Central memory CD4-positive, alpha-beta T cell (primary cell): ENCODE measurements at places on chromosomes 7 and 10.
A peak's percentile ranks its signal among the peaks of the same experiment; 100 is the strongest.

DNA sequence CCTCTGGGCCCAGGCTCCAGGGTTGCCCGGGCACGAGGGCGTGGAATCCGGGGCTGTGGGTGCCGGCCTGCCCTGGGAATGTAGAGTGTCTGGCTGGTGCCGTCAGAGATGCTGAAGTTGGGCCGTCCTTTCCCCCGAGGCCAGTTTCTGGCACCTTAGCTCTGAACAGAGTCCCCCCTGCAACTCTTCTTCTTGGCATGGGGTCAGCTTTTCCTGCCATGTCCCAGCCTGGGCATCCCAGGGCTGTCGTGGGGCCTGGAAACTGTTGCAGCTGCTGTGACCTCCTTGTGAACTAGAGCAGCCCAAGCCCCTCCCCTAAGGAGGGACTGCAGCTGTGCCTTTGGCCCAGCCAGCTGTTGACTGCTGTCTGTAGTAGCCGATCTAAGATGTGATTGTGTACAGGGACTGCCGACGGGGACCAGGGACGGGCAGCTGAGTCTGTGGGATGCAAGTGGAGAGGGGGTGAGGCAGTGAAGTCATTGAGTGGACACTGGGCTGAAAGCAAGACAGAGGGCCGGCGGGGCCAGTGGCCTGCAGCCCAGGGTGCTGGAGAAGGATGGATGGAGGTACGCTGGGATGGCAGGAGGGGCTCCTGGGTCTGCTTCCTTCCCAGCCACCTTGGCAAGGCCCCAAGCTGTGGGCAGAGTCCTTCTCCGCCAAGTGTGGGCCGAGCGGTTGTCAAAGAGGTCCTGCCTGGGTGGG lies 35.8 kb downstream of the GBX1 start:
- no peak for DNase-seq

DNA sequence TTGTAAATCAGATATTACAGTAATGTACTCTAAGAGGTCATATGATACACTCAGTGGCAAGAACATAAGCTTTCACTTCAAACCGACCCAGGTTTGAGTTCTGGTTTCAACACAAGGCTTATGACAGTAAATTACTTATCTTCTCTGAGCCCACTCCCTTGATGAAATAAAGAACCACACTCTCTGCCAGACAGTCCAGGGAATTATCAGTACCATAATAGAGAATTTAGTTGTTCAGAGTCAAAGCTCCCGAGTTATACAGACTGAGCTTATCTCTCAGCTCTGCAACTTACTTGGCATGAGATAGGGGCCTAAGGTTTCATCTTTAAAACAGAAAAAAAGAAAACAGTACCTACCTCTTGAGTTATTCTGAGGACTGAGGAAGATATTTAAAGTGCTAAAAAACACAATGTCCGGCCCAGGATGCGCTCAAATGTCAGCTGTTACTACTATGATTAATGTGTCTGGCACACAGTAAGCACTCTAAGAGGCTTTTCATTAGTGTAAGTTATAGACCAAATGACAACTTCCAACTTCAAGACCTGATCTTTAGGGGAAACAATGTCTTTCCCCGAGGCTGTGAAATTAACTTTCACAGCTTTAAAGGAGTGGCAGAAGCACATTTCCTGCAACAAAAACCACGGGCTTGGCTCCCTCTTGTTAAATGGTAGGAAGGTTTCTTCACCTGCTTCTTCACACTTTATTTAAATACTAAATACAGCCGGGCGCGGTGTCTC lies 38.1 kb downstream of the UBE2H start:
- DNase-seq, result peak; percentile 1

DNA sequence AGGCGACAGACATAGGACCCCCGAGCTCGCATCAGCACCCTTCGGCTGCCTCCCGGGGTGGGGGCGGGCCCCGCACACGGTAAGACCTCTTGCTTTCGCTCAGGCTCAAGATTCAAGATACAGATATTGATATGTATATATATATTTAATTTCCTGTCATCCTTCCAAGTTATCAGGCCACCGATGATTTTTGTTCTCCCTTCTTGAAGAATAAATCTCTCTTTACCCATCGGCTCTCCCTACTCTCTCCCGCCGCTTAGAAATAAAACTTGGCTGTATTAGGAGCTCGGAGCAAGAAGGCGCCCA lies 603 bp downstream of the ADRA2A start:
- DNase-seq, result no peak

GRCh38 chr10:60663850-60664249 lies 114.4 kb upstream of the CDK1 start:
- no peak for DNase-seq

GRCh38 chr10:71367271-71367670 lies 29.4 kb upstream of the CDH23 start:
- DNase-seq, result no peak

- no peak for DNase-seq
These were observed 231.3 kb downstream of the MDFIC start for GRCh38 chr7:115153176-115153575.

- no peak for DNase-seq
These were observed 602.7 kb downstream of the ETV1 start for GRCh38 chr7:13386741-13387140.

GRCh38 chr7:131015657-131015958 lies 281.6 kb upstream of the KLF14 start:
- no peak for DNase-seq

- no peak for DNase-seq
These were observed 109.6 kb upstream of the ZWINT start for GRCh38 chr10:56470701-56471100.

DNA sequence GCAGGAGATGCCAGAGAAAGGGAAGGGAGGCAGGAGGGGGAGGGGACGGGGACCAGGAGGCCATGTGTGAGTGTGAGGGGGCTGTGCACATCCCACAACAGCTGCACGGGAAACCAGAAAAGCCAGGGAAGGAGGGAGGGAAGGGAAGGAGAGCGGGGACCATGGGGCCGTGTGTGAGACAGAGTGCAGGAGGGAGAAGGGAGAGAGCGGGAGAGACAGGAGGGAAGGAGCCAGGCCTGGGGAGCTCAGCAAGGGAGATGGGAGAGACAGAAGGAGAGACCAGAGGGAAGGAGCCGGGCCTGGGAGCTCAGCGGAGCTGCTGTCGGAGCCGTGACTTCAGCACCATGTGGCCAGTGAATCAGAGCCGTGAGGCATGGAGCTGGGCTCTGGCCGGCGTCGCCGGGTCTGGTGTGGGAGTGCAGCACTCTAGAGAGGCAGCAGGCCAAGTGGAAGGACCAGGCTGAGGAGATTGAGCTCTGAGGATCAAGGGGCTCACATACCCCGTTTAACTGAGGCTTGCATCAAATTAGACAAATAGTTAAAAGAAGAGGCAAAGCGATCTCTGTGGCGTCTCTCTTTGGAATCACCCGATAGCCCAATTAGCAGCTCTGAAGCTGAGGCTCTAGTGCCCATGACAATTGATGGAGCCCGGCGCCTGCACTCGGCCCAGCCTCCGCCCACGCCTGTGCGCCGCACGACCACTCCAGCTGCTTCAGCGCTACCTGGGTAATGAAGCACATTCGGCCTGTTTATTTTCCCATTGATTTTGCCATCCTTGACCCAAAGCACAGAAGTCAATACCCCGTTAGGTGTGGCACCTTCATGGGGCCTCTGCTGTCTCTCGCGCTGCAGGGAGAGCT lies 150.4 kb downstream of the MAD1L1 start:
- DNase-seq, result no peak

GRCh38 chr10:96305019-96305418 lies 785 bp downstream of the DNTT start:
- no peak for DNase-seq

DNA sequence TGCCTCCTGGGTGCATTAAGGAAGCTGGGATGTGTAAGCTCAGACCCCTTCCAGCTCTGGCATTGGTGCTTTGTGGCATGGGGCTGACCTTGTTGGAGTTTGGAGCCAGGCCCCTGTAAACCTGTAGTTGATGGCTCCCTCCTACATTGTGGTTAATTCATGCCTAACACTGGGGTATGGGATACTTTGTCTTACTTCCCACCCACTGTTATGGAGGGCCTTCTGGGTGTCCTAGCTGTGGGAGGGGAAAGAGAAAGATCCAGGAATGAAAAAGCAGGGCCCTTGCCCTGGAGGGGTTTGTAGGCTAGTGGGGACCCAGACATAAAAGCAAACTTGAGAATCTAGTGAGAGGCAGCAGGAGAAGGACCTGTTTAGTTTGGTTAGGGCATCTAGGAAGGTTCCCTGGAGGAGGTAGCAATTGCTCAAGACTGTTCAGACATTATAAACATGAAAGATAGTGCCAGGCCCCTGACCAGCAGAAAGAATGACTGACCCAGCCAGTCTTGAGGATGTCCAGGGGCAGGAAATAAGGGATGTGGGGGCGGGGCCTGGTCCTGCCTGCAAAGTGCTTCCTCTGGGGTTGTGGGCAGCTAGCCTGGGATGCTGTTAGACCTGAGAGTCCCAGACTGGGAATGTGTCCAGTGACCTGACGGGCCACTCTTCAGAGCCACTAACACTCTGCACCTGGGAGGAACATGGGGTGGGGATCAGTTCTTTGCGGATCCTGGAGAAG lies 6.6 kb downstream of the ADAMTS14 start:
- no peak for DNase-seq

DNA sequence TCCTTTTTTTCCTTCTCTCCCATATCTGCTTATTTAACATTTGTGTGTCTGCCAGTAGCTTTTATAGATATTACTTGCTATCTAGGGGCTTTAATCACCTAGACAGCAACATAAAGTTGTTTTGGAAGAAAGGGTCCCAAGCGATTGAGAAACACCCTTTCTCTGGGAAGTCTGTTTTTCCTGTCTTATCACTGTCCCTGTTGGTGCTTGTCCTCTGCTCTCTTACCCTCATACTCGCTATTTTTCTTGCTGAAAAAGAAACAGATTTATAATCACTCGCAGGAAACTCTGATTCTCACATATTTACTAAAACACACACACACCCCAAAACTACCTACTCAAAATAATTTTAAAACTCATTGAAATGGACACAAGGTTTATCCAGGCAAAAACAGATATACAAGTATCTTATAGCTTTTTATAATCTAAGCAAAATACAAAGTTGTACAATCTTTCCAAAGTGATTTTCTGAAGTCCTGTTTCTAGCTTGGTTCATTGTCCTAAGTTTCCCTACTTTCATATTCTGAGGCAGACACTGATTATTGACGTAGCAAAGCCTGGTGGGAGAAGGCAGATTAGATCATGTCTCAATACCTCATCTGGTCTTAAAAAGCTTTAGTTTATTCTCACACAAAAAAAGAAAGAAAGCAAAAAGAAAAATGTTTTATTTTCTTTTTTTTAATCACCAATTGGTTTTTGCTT lies 157.3 kb downstream of the CACNA2D1 start:
- no peak for DNase-seq

GRCh38 chr7:96303105-96303685 lies 18.7 kb downstream of the SLC25A13 start:
- DNase-seq, result no peak

- no peak for DNase-seq
These were observed 23.0 kb upstream of the SNX13 start for GRCh38 chr7:17963281-17963680.

DNA sequence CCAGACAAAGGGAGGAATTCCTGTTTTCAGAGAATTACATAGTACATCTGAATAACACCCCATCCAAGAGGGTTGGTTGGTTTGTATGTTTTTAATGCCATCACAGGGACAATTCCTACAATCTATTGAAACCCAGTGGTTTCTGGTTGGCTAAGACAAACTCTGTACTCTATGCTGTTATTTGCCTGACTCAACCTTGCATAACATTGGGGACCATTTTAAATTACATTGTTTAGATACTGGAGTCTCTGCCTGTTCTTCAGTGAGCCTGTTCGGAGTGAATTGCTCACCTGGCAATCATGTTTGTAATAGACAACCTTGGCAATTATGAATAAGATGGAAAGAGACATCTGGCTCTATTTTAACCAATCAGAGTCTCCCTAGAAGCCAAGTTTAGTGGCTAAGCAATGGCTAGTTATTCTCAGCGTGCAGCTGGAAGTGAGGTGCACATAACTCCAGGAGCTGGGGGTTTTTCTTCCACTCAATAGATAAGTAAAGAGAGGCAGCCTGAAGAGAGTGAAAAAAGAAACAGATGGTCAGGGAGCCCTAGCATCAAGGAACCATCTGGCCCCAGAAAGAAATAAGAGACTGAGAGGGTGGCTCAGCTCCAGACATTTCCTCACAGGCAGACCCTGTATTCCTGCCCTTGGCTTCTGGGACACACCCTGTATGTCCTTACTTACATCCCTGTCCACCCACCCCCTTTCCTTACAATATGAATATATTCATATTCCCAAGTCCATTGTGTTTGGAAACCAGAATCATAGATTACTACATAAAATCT lies 21.2 kb upstream of the SLC35G1 start:
- DNase-seq, result no peak

- DNase-seq, result no peak
These were observed 113.9 kb downstream of the ARHGAP22 start for GRCh38 chr10:48490946-48491345.

- DNase-seq, result no peak
These were observed 242.1 kb upstream of the PPP1R3A start for GRCh38 chr7:114160925-114161324.

DNA sequence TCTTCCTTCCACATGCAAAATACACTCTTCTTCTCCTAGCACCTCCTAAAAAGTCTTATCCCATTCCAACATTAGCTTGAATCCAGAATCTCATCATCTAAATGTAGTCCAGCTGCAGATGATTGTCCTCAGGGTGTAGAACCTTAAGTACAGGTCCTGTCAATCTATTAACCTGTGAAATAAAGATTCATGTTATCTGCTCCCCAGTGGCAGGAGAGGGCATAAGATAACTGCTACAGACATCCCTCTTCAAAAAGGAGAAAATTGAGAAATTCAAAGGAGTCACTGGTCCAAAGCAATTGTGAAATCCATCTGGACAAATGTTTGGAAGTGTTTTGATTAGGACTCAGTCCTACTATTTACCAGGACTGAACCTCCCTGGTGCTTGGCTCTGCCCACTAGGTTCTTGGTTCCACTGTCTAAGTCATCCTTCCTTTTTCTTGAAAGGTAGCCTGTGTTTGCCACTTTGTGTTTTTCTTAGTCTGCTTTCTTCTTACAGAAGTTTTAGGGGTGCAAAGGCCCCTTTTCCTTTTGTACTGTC lies 96.2 kb downstream of the ADD3 start:
- no peak for DNase-seq

GRCh38 chr7:155645662-155646061 lies 1.2 kb downstream of the RBM33 start:
- no peak for DNase-seq

DNA sequence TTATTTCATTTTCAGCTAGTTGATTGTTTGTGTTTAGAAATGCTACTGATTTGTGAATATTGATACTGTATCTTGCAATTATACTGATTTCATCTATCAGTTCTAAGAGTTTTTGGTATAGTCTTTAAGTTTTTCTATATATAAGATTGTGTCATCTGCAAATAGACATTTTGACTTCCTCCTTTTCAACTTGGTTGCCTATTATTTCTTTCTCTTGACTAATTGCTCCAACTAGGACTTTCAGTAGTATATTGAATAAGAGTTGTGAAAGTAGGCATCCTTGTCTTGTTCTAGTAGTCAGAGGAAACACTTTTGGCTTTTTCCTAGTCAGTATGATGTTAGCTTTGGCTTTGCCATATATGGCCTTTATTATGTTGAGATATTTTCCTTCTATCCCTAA lies 20.4 kb downstream of the PHTF2 start:
- DNase-seq, result no peak

- DNase-seq, result no peak
These were observed 438.0 kb downstream of the ETV1 start for GRCh38 chr7:13551503-13551902.
